ENCODE measurements at places on chromosomes 16 and 17. TPM values are rescaled to one million over a fixed set of nuclear protein-coding genes. Genes with fewer than 3 reads are reported as not detected.

DNA sequence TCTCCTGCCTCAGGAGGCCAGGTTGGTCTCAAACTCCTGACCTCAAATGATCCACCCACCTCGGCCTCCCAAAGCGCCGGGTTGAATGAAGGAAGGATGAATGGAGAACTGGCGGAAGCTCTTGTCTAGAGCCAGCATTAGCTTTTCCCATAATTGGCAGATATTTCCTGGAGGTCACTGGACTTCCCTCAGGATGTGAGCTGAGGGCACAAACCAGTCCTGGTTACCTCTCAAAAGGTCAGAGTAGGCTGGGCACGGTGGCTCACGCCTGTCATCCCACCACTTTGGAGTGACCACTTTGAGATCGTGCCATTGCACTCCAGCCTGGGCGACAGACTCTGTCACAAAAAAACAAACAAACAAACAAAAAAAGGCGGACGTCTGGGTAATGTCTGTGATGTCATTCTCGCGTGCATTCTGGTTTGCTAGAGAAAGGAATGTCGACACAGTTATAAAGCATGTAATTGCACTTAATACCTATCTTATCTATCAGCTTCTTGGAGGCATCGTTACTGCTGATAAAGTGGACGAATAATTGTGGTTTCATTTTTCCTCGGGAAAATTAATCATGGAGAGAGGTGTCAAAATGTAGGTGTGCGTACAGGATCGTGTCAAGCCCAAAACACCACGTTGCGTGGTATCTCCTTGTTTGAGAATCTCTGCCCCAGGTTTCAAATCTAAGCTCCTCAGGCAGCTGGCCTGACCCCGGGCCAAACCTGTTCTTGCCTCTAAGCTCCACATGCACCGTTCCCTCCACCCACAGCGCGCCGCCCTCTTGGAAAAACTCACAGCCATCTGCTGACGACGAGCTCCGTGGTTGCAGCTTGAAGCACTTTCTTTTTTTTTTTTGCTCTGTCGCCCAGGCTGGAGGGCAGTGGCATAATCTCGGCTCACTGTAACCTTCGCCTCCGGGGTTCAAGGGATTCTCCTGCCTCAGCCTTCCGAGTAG, 6.4 kb upstream of the CRK start:
- DNase-seq, result no peak

GRCh38 chr16:9545522-9546437, 454.3 kb downstream of the HAPSTR1 start:
- no peak for DNase-seq

DNA sequence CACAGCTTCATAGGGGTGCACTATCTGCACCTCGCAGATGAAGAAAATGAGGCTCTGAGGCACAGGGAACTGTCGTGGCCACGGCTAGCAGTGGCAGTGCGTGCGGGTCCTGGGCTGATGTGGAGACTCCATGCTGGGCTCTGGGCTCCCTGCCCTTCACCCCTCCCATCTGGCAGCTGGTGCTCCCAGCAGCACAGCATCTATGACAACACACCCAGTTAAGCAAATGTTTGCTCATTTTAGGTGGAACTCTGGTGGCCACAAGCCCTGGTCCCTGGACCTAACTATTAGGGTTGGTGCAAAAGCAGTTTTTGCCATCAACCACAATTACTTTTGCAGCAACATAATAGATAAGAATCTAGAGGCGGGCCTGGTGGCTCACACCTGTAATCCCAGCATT, 30.9 kb downstream of the IFT140 start:
- no peak for DNase-seq

DNA sequence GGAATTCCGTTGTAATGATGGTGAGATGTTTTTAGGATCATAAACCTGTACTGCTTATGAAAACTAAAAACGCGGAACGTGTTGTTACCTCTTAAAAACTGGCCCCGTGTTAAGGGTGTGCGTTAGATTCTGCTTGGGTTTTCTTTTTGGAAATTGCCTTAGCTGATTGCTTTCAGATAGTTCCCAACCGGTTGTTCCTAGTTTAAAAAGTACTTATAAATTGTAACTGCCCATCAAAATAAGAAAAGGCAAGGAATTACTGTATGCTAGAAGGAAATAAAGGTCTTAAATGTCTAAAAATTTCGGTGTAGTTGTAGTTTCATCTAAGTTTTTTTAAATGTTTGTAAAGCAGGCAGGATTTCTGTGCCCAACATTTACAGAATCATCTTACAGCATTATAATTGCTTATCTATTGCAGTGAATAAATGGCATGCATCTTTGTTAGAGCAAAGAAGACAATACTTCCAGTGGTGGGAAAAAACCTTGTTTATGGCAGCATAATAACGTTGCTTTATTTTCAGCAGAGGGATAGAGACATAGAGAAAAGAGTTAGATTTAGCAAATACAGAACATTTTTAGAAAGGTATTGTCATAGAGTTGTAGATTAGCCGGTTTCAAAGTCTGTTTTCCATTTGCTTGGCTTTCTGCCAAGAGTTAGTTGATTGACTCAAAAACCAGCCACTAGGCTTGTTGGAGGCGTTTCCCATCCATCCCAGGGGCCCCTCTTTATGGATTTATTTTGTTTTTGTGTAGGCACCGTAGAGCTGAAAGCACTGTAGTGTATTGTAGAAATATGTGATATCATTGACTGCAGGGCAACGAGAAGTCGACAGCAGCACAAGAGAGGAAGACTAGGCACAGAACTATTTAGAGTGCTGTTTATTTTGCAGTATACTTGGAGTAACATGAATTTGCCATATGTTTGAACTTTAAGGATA, 1.7 kb downstream of the PPM1D start:
- DNase-seq, result peak; percentile 61

GRCh38 chr17:9432934-9433421, 142.6 kb downstream of the STX8 start:
- DNase-seq, result no peak

DNA sequence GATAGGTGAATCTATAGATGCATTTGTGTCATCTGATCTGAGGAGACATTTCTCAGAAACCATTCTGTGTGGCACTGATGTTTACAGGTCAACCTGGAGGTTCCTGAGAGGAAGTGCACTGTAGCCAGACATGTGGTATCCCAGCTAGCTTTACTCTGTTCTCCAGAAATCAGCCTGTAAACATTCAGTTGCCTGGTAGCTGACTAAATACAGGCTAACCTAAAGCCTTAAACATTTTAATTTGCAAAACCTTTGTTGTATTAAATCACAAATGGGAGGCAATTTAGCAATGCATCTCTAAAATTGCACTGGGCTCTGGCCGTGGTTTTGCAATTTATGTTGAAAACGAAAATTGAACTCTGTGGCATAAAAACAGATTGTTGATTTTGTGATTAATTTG, 207.6 kb downstream of the FTO start:
- DNase-seq, result no peak

- DNase-seq, result no peak
These were observed 29.4 kb upstream of the NUDT16L1 start for GRCh38 chr16:4663777-4664465.

GRCh38 chr17:81150377-81151077, 14.8 kb upstream of the PVALEF start:
- DNase-seq, result no peak

DNA sequence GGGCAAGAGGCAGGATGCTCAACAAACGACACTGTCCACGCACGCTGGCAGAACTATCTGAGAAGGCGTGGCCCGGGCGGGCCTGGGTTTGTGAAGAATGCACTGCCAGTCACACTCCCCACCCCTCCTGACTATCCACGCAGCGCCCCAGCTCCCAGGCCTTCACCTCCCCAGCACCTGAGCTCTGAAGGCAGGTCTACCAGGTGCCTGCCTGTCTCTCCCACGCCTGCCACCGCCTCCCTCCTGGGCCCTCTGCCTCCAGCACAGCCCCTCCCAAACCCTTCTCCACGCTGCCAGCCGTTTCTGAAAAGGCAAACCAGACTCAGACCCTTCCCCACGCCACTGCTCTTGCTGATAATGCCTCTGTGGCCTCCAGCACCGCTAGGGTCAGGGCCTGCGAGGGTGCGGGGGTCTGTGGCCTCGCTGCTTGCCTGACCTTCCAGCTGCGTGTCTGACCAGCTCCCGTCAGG, 11.6 kb downstream of the MYBBP1A start:
- no peak for DNase-seq

DNA sequence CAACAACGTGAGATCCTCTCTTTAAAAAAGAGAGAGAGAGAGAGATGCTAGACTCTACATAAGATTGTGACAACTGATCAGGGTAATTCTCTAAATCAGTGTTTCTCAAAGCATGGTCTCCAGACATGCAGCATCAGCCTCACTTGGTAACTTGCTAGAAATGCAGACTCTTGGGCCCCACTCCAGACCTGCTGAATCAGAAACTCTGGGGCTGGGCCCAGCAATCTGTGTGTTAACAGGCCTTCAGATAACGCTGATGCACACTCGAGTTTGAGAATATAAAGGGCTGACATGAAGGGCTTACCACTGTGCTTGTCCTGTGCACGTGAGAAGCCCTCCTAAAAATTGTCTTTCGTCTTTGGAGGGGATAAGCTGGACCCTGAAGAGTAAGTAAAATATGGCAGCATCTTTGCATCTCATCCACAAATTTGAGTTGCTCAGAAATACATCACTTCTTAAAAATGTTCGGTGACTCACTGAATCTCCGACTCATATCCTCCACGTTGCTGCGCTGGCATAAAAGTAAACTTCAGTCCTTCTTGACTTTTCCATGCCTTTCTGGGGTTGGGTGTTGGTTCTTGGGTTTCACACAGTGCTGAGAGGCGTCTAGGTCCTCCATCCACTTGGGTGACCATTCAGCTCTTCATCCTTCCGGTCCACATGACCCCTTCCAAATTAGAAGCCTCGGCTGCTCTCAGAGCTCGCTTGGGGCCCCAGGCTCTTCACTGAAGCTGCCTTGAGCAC, 26.1 kb upstream of the KDM8 start:
- DNase-seq, result no peak

- DNase-seq, result no peak
These were observed 171.6 kb upstream of the CDH5 start for GRCh38 chr16:66194866-66195265.

DNA sequence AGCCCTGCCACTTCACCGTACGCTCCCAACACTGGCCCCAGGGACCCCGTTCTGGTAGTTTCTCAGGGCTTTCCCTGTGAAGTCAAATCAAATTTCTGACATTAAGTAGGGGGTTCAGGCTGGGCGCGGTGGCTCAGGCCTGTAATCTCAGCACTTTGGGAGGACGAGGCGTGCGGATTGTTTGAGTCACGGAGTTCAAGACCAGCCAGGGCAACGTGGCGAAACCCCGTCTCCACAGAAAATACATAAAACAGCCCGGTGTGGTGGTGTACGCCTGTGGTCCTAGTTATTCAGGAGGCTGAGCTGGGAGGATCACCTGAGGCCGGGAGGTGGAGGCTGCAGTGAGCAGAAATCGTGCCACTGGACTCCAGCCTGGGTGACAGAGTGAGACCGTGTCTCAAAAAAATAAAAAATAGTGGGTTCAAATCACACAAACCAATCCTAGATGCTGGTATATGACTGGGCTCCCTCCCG, 632 bp downstream of the CYBC1 start:
- DNase-seq, result no peak

DNA sequence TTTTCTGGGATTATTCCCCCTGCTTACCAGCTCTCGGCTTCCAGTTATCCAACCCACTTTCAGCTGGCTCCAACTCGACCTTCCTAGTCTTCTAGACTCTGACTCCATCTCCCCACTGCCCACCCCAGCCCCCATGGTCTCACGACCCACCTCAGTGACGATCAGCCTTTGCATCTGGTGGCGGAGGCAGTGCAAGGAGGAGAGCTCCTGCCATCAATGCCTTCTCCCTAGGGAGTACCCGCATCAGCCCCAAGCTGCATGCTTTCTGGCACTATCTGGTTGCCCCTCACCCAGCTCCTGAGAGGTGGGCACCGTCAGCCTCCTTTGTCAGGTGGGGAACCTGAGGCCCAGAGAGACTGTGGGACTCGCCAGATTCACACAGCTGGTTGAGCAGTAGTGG, 72.6 kb upstream of the RPL38 start:
- DNase-seq, result no peak

DNA sequence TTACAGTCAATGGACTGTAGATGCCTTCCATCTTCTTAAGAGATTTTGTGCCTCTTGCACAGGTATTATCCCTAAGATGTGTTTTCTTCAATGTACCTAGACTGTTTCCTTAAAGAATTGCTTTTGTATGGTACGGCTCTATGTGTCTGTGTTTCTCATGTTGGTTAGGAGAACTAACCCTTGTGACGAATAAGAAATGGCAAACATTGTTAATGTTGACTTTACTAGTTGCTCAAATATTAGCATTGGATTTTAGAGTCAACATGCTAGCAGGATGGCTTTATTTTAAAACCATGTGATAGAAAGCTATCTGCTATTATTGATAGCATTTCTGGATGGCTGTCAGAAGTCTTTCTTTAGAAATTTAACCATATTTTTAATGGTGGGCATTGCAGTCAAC, 34.5 kb downstream of the WWOX start:
- no peak for DNase-seq

DNA sequence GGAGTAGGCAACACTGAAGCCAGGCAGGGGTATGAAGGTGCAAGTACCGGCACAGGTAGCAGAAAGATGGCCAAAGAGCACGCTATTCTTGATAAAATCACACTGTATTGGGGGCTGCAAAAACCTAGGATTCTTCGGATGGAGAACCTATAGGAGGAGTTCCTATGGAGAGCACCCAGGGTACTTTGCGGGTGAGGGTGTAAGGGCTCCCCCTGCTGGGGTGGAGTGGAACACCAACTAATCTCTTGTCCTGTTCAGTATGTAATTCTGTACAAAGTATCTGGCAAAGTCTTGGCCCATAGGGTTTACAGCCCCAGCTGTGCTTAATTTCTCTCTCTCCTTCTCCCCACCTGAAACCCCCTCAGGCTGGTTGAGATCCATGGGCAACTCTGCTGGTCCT, 393.1 kb upstream of the ASIC2 start:
- peak; percentile 26 for DNase-seq

The JPH3 gene
- total RNA-seq, result 1.2 TPM

The SPIRE2 gene
- total RNA-seq, result 46.3 TPM

The KCTD19 gene
- total RNA-seq, result 3.8 TPM

The KRTAP1-1 gene
- 15.9 TPM for total RNA-seq

All from Calu3 (cell line).